KBM-7 (cell line): ENCODE measurements at places on chromosomes 6 and 20.
A peak's percentile ranks its signal among the peaks of the same experiment; 100 is the strongest.

- DNase-seq, result peak; percentile 19
These were observed 30.5 kb upstream of the RPP40 start for GRCh38 chr6:5034328-5034727.

DNA sequence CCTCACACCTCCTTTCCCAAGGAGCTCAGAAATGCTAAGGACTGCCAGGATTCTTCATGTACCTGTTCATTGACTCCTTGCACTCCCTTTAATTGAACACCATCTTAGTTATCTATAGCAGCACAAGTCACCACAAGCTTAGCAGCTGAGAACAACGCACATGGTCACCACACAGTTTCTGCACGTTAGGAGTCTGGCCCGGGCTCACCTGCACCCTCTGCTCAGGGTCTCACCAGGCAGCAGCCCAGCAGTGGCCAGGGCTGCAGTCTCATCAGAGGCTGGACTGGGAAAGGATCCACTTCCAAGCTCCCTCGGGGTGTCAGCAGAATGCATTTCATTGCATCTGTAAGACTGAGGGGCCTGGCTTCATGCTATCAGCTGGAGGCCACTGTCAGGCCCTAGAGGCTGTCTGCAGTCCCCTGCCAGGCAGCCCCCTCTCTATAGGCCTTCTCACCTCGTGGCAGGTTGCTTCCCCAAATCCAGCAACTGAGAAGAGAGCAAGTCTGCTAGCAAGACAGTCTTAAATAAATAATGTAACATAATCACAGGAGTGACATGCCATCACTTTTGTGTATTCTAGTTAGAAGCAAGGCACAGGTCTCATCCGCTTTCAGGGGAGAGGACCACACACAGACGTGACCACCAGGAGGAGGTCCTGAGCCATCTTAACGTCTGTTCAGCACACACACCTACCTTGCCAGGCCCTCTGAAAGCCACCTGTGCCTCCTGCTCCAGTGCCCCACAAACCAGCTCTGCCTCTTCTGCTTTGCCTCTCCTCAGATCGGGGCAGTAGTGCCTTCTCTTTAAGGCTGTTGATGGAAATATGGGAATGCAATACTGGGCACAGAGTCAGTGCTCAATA is 165.2 kb upstream of the CST7 start:
- DNase-seq, result no peak

DNA sequence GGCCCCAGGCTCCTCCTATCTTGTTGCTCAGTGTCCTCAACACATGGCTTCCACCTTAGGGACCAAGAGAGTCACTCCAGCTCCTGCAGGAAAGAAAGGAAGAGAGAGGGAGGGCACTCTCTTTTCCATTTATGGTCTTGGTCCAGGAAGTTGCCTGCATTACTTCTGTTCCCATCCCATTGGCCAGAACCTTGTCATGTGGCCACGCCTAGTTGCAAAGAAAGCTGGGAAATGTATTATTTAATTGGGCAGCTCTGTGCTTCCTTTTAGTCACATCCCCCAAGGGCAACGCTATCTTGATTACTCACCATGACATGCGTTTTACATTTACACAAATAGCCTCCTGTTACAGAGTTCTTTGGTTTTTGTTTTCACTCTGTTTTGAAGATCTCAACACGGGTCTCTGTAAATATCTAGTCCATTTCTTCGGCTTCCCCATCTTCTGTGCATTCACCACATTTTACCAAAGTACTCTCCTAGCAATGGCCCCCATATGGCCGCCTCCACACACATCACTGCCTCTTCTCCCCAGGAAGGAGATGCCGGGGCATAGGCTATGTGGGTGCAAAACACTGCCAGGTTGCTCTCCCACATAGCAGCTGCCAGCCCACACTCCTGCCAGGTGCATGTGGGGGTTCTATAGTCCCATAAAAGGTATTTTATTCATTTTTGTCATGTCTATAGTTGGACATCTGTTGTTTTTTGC is 35.7 kb upstream of the ZMYND8 start:
- DNase-seq, result peak; percentile 76

GRCh38 chr6:160810238-160810637 is 108.2 kb downstream of the PLG start:
- no peak for DNase-seq

- peak; percentile 25 for DNase-seq
These were observed 43.4 kb downstream of the NHSL1 start for GRCh38 chr6:138455746-138456400.

- peak; percentile 58 for DNase-seq
These were observed 26.7 kb upstream of the TFAP2B start for GRCh38 chr6:50791900-50792508.

GRCh38 chr6:18209539-18210197 is 54.4 kb downstream of the KDM1B start:
- DNase-seq, result no peak

- no peak for DNase-seq
These were observed 11.6 kb upstream of the TFB1M start for GRCh38 chr6:155325700-155326516.

- no peak for DNase-seq
These were observed 12.8 kb upstream of the EDN1 start for GRCh38 chr6:12277386-12277785.

GRCh38 chr20:16580147-16580546 is 6.9 kb upstream of the KIF16B start:
- DNase-seq, result no peak

GRCh38 chr6:75285283-75285639 is 669 bp upstream of the TMEM30A start:
- DNase-seq, result no peak

DNA sequence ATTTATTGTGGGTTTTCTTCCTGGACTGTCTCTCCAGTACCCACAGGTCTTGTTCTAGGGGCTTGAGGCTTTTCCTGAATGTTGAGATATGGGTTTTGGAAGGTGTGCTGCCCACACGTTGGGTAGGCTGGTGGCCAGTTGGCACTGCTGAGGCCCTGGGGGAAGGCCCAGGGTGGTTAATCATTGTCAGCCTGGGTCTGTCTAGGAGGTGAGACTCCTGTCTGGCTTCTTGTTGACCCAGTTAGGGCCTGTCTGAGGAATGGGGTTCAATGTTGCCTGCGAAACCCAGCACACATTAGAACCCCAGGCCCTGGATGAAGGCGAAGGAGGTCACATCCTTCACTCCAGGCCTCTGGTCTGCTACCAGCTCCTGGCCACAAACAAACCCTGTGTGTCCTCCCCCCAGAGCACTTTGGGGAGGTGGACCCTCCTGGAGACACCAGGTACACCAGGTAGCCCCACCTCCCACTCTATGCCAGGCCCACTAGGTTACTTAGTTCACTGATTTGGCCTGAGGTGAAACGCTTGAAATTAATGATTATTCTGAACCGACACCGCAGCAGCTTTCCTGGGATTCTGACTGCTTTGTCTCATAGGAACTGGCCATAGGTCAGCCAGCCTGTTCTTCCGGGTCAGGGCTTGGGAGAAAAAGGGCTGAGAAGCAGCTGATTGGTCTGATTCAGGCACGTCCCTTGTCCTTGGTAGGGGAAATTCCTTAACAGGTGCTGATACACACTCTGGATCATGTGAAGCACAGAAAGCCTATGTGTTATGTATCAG is 15.2 kb downstream of the DNMT3B start:
- no peak for DNase-seq

DNA sequence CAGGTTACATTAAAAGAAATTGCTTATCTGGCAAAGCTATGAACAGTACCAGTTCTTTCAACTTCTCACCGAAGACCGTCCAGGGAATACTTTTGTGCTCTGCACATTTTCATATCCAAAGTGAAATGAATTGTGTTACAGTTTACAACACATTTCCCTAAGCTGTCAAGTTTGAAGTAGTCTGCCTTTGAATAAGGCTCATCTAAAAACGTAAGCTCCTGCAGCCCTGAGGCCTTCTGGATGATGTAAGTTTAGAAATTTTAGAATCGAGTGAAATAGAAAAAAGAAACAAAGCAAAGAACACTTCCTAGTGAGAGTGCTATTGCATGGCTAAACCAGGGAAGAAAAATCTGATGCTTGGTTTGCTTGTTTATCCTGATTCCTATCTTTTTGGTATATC is 653.8 kb downstream of the MMUT start:
- DNase-seq, result no peak

DNA sequence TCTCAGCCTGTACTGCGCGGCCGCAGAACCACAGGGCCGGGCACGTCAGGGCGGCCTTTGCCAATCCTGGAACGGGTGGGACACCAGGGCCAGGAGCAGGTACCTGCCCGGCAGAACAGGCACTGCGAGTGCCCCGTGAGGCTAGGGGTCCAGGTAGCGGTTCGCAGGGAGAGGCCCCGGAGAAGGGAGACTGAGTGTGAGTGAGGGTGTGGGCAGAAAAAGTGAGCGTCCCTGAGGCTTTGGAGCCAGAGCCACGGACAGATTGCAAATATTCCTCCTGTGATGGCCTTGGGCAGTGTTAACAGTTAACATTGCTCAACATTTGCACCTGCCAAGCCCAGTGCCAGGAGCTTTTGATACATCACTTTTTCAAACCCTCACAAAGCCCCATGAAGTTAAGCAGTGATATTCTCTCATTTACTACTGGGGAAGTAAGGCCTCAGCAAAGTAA is 491 bp downstream of the GNMT start:
- DNase-seq, result no peak

GRCh38 chr6:165661664-165662025 is 1.4 kb downstream of the PDE10A start:
- DNase-seq, result no peak

DNA sequence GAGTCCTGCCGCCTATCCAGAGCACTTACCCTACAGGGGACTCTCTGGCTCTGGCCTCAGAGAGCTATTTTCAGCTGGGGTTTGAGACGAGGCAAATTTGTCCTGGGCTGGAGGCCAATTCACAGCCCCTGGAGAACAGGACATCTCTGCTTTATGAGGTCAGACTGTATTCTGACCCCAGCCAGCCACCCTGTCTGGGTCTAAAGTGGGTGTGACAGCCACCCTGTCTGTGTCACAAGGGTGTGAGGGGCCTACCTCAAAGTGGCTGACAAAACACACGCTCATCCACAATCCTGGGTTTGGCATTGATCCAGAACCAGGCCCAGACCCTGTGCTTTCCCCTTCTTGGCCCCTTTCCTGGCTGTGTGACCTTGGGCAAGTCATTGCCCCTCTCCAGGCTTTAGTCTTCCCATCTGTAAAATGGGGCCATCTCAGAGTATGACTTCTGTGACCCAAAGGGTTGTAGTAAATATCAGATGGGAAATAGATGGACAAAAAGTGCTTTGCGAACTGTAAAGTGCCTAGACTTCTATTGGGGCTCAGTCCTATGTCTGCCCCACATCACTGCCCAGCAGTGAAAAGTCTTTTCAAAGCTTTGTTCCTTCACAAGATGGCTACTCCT is 44.1 kb upstream of the TGM2 start:
- no peak for DNase-seq

DNA sequence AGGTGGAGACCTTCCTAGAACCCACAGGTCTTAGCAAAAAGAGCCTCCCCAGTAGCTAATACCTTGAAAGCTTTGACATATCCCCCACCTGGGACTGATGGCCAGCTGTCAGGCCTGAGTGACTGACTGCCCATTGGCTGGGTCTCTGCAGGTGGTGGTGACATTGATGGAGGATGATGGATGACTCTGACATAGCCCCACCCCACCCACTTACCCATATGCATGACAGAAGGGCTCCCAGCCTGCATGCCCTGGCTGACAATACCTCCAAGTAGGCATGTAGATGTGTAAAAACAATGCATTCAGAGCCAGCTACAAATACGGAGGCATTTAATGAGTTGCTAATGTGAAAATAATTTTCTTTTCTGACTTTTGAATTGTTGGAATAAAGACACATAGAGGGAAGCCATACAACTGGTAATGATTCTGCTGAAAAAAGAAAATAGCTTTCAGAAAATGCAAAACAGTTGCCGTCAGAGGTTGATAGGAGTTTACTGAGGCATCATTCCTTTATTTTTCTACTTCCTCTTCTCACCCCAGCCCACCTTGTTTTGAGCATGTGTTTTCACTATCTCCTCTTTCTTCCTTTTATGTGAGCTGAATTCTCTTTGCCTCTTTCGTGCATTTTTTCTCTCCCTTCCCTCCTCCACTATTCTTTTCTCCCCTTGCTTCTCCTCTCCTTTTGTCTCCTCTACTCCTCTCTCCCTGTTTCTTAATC is 70.6 kb downstream of the OLIG3 start:
- no peak for DNase-seq

GRCh38 chr20:35206802-35207201 is 19.7 kb upstream of the MMP24 start:
- DNase-seq, result no peak

DNA sequence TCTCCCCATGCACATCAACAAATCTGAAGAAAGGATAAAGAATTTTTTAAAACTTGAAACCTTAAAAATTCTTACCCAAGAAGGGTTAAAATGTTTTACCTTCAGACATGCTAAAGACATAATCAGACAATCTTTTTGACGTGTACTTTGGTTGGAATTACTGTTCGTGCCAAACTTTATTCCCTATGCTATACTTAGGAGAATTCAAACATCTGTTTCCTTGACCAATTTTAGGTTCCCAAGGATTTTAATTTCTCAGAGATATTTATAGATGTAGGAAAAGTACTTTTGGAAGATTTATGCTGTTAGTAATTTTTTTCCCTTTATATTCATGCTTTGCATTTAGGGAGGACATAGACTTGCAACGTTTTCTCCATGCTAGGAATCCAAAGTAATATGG is 108.4 kb downstream of the AFG1L start:
- peak; percentile 20 for DNase-seq

- DNase-seq, result no peak
These were observed 206.3 kb downstream of the ZDHHC14 start for GRCh38 chr6:157587127-157587926.

GRCh38 chr6:140050101-140050995 is 675.9 kb upstream of the CITED2 start:
- DNase-seq, result no peak

GRCh38 chr6:144343701-144344428 is 58.7 kb downstream of the UTRN start:
- DNase-seq, result peak; percentile 94

- DNase-seq, result no peak
These were observed 350.5 kb downstream of the PRL start for GRCh38 chr6:21946298-21946783.

DNA sequence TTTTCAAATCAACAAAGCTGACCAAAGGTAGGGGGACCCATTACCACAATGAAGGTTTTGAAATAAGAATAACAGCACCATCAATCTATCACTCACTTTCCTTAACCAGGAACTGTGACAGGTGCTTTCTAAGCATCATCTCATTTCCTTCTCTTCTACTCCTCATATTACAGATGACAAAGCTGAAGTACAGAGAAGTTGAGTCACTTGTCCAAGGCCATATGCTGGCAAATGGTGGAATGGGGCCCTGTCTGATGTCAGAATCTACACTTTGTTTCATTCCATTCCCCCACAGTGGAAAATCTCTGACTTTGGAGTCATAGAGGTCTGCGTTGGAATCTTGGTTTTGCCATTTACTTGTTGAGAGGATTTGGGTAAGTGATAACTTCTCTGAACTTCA is 222.5 kb upstream of the LRFN2 start:
- no peak for DNase-seq

GRCh38 chr6:32607263-32607987 is 17.8 kb upstream of the HLA-DRB1 start:
- no peak for DNase-seq

GRCh38 chr20:38833857-38834164 is 28.3 kb downstream of the PPP1R16B start:
- DNase-seq, result no peak
